ENCODE measurements at places on chromosomes 16 and 17.
A peak's percentile ranks its signal among the peaks of the same experiment; 100 is the strongest.

DNA sequence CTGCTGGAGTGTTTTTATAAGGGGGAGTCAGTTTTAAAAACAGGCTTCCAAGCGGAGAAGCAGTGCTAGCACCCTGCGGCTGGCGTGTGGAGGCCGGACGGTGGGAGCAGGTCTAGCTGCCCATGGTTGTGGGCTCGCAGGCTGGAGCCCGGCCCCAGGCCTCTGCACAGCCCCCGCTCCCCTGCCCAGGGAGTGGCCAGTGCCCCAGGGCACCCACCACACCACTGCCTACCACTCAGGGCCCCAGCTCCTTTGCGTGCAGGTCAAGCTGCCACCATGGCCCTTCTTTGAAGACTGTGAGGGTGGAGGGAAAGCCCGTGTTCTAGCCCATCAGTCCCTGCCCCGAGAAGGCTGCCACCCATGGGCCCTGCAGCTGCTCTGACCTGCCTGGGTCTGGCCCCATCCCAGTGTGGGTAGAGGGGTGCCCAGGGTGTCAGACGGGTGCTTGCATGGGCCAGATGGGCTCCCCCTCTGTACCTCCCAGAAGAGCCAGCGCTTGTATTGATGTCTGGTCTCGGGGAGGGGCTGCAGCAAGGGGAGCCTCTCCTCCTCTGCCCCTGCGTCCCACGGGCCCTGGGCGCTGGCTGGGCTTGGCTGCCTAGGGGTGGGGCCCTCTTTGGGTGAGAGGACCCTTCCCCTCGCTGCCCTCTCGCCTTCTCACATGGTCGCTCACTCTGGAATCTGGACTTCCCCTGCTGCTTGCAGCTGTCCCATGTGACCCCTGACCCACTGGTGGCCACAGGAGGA is 1.5 kb upstream of the NUDT16L1 start:
- no peak for DNase-seq

DNA sequence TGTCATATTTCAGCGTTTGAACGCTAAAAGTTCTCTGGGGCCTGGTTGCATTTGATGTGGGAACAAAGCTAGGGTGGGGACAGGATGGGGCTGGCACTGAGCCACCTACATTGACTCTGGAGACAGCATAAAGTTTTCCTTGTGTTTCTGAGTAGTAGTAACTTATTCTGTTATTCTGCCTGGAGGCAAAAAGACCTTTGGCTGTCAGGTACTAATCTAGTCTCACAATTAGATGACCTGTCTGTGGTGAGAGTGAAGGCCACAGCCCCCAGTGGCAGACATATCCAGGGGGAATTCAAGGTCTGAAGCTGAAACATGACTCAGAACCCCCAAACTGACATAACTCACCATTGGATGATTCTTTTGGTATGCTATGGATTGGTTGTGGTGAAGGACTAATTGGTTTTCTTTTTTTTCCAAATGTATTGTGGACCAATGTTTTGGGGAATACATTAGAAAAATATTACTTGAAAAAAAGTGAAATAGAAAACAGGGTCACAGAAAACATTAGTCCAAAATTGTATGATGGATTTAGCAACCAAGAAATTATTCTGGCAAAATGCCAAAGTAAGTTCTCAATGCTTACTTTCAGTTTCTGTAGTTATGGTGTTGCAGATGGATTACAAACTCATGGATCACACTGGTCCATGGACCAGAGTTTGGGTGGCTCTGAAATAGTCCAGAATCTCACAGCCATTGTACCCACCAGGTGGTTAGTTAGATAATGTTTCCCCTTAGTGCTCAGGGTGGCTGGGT is 10.5 kb upstream of the SALL1 start:
- DNase-seq = peak; percentile 66

DNA sequence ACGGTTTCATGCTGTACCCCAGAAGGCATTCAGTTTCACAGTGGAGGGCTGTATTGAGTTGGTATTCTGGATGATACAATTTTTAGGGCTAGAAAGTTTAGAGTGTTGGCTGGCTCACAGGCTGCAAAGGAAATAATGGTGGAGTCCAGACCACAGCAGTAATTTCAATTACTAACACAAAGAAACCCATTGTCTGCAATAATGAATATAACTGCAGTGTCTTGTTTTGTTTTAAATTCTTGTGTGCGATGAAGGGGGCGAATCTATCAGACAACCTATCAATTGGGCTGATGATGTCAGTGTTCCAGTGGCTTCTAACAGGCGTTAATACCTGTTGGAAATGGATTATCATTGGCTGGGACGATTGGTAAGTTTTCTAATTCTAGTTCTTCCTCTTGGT is 1.5 kb downstream of the SP2 start:
- DNase-seq = peak; percentile 26

- DNase-seq = no peak
Measured at GRCh38 chr16:56121156-56121500, 70.2 kb upstream of the GNAO1 start.

DNA sequence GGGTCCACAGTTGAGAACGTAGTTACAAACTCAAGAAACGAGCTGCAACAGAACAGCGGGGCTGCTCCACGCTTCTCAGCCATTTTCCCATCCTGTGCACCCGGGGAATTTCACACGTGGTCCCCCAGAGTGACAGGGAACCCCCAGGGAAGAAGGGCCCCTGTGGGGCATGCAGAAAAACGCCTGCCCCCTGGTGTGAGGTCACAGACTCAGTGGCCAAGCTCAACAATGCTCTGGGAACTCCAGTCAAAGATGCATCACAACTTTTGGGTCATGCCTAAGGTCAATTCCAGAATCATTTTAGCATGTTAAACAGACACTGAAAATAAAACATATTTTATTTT is 115.4 kb downstream of the ZNF778 start:
- peak; percentile 38 for DNase-seq

- DNase-seq = peak; percentile 92
Measured at GRCh38 chr16:86457501-86458148, 52.7 kb upstream of the FOXF1 start.

DNA sequence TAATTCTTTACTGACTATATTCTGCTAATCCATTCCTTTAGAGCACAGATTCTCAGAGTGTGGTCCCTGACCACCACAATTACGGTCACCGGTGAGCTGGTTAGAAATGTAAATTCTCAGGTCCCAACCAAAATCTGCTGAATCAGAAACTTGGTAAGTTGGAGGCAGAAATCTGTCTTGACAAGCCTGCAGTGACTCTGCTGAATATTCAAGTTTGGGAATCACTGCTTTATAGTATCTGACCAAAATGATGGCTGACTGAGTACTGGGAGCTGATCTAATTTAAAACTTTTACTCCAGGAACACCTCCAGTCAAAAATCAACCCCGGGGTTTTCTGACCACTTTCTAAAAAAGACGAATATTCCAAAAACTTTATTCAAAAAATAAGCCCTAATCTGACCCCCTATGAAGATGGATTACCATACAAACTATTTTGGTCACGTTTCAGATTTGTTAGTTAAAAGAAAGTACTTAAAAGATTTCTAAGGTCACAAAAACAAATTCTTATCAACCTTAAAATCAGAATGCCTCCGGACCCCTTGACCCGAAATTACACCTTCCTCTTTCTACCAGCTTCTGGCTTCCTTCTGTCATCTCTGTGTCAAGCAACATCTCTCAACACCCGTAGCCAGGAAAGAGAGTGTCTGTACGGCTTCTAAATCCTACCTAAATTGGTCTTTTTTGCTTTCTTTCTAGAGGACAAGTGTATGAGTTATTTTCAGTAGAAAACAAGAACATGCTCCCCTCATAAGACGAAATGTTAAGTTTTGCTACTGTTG is 38.6 kb downstream of the CREBBP start:
- DNase-seq = no peak

Data from GM23248 (cell line).